ENCODE measurements at places on chromosomes 1 and 21.

DNA sequence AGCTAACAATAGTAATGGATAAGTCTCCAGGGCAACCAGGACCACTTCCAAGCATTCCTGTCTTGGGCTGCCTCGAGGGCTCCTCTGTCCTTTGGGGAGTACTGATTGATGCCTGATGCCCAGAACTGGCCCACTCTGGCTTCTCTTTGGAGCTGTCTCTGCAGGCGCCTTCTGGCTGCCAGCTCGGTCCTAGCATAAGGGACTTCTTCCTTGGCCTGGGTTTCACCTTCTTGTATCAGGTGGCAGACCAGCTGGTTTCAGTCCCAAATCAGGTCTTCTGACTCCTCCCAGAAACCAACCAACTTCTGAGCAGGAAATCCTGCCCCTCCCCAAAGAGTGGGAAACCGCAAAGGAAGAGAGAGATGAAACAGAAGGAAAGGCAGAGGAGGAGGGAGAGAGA lies 10.6 kb downstream of the G0S2 start:
- DNase-seq: no peak

DNA sequence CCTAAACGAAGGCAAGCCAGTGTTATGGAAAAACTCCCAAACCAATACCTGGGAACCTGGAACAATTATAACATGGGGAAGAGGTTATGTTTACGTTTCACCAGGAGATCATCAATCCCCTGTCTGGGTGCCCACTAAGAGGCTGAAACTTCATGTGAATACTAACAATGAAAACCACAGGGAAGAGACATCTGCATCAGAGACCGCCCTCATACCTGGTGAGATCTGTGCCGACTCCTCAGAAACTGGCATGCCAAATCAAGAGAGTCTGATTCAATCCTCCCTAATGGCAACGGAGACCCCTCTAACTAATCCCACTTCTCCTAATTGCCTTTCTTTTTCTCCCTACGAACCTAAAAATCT lies 163.2 kb downstream of the IER5 start:
- DNase-seq: no peak

DNA sequence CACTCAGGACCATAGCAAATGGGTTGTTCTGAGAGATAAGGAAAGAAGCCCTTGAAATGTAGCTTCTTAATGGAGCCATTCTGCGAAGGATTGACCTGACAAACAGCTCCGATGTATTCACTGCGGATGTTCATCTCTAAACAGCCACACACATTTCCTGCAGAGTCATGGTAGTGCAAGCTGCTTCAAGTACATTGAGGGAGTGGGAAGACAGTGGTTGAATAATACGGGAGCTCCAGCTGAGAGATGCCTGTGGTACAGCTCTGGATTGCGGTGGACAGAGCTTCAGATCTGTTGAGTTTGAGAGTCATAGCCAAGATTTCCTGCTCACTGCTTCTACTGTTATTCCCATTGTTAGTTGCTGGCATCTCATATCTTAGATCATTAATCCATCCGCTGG lies 86.6 kb downstream of the ZBTB18 start:
- no peak for DNase-seq

GRCh38 chr21:21291883-21292569 lies 293.8 kb downstream of the NCAM2 start:
- no peak for DNase-seq

GRCh38 chr1:231272880-231273279 lies 31.9 kb downstream of the GNPAT start:
- no peak for DNase-seq

GRCh38 chr1:91884459-91885212 lies 1.3 kb downstream of the TGFBR3 start:
- DNase-seq: no peak

DNA sequence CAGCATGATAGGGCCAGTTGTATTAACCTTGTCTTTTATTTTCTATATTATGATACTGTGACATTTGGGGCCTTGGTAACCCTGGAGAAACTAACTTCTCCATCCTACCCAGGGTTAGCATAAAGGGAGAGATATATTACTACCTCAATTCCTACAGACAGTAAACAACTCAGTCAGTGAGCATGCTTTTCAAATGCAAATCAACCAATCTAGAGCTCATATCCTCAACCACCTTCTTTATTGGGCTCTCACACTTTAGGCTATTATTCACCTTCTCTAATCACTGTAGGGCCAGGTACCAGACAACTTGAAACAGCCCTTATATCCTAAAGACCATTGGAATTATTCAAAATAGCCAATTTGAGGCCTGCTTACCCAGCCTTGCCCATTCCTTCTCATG lies 477.6 kb downstream of the PTPRC start:
- DNase-seq: no peak

GRCh38 chr1:156368157-156368658 lies 803 bp upstream of the RHBG start:
- no peak for DNase-seq
